ENCODE measurements at places on chromosomes 11 and 22.

- peak; percentile 85 for DNase-seq
Observed at GRCh38 chr22:43151251-43152002, at the start of gene TSPO. Gene TSPO (plus strand): TSS chr22:43151559. CDS start chr22:43159239, 7,680 bp downstream.

GRCh38 chr11:78654866-78655265 is 80.2 kb upstream of the NARS2 start:
- DNase-seq: peak; percentile 22

DNA sequence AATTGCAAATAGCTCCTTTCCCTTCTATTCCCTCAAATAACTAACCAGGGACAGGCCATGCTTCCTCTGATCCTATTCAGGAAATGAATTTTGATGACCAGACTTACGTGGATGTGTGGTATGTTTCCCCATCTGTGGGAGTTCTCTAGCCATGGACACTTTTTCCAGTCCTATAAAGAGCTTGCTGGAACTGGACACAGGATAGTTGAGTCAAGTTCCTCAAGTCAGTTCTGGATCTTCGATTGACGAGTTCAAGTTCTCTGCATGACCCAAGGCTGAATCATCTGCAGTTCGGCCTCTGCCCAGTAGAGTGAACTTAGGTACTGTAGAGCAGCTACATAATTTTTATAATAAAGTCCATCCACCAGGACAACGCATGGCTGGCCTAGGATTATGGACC is 52.7 kb upstream of the CCND1 start:
- DNase-seq: no peak

GRCh38 chr11:119012629-119013170 is 5.4 kb downstream of the RPS25 start:
- DNase-seq: no peak

- peak; percentile 24 for DNase-seq
Observed at GRCh38 chr22:47092896-47093311, 330.5 kb downstream of the TBC1D22A start.

- DNase-seq: no peak
Observed at GRCh38 chr22:45911601-45912271, 65.2 kb downstream of the WNT7B start.

GRCh38 chr22:44994399-44995104 is 15.3 kb downstream of the PHF21B start:
- no peak for DNase-seq
